ENCODE measurements at places on chromosomes 3 and 15.

- no peak for DNase-seq
These were observed 422.5 kb upstream of the CDIN1 start for GRCh38 chr15:36156879-36157427.

DNA sequence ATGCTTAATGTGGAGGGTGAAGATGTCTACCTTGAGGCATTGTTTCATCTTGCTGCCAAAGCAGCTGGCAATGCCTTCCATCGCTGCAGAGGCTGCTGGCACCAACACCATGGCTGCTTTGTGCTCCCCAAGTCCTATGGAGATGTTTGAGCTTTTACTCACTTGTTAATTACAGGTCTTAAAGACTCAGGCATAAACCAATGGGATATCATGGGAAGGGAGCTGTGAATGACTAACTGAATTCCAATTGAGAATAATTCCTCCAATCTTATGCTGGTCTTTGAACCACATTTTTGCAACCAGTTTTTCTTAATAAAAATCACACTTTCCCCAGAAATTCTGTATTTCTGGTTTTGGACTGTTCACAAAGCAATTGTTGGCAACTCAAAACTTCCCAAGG is 762.0 kb downstream of the GBE1 start:
- no peak for DNase-seq

- DNase-seq: no peak
These were observed 641.8 kb upstream of the ZNF385D start for GRCh38 chr3:22392859-22393258.

- DNase-seq: no peak
These were observed 83.8 kb downstream of the GHSR start for GRCh38 chr3:172364374-172365027.

- DNase-seq: no peak
These were observed 375.3 kb downstream of the OCA2 start for GRCh38 chr15:27723821-27724220.

- DNase-seq: no peak
These were observed 26.0 kb downstream of the UBE2E1 start for GRCh38 chr3:23831517-23832394.

DNA sequence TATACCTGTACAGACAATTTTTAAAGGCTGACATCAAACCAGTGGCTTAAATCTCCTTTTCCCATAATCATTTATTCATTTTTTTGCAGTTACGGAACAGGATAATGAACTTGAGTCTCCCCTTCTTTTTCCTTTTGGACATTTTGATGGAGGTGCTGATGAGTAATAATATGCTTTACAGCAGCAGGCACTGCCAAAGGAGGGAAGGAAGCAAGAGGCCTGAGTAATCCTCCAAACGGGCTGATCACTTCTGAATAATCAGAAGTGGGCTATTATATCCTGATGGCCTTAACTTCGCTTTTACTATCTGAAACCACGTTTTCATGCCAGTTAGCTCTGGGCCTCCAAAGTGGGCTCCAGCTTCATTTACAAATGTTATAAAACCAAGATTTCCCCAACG is 527.2 kb downstream of the FOXP1 start:
- DNase-seq: no peak

DNA sequence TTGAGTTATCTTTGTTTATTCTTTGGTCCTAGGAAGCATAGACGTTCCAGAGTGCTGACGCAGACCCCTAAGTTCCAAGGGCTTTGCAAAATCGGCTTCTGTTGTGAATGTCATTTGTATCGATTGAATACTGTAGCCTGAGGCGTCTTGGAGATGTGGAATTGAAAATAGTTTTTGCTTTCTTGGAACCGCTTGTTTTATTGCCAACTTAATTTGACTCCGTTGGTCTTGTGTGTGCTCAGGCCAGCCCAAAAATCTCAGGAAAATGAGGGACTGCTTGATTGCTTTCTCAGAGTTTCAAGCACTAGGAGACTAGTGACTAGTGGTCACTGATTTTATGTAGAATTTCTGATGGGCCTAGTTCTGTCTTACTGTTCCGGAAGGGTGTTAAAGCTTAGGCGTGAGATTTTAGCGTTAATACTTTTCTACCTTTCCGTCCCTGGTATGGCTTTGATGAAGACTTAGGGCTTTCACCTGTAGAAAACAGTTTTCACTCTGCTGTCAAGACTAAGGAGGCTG is 263 bp upstream of the UTS2B start:
- DNase-seq: peak; percentile 39

GRCh38 chr15:82710208-82710555 is 507 bp upstream of the AP3B2 start:
- DNase-seq: no peak
